Naive thymus-derived CD4-positive, alpha-beta T cell (primary cell): ENCODE measurements at places on chromosomes 2 and 18. TPM values are rescaled to one million over a fixed set of nuclear protein-coding genes. Genes with fewer than 3 reads are reported as not detected.

GRCh38 chr18:62339106-62339988 lies 14.2 kb downstream of the TNFRSF11A start:
- DNase-seq, result no peak
- H3K36me3 ChIP-seq, result no peaks in the 10 kb centered on the region
- no peaks in the 10 kb centered on the region for H3K27me3 ChIP-seq

The MATN3 gene
- polyA plus RNA-seq, result not detected

DNA sequence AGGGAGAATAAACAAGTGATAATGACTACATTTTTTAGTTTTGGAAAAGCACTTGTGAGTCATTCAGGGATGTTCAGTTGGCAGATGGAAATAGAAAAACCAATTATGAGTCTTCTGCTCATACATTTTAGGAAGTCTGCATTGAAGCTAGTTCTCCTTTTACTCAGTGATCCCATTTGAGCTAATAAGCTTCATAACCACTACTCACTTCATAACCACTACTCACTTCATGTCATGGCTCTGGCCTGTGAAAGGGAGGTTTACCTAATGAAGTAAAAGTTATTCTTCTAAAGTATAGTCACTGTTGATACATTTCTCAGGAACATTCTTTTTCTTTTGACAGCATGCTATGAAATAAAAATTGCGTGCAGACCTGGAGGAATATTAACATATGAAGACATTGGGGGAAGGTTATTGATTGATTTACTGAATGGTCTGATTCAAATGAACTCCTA lies 948.7 kb downstream of the TSN start:
- H3K27me3 ChIP-seq, result no peaks in the 10 kb centered on the region
- H3K4me3 ChIP-seq, result no peak overlapping the region
- H3K27ac ChIP-seq, result no peak overlapping the region
- DNase-seq, result no peak
- H3K36me3 ChIP-seq, result no peaks in the 10 kb centered on the region

DNA sequence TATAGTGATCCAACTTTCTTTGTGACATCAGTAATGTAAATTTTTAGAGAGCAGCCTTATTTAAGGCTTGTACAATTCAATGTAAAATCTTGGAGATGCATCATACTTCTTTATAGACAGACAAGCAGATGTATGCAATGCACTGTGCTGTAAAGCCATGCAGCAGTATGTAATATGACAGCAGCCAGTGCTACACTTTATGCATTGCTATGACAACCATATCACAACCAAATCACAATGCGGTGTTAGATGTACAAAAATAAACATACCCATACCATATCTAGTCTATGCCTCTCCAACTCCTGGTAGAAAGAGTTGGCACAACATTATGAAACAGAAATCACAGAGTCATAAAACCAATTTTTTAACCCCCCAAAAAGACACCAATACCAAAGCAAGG lies 110.3 kb upstream of the WDSUB1 start:
- no peaks in the 10 kb centered on the region for H3K4me1 ChIP-seq
- H3K4me3 ChIP-seq, result no peak overlapping the region
- H3K27me3 ChIP-seq, result no peaks in the 10 kb centered on the region
- no peaks in the 10 kb centered on the region for H3K36me3 ChIP-seq

DNA sequence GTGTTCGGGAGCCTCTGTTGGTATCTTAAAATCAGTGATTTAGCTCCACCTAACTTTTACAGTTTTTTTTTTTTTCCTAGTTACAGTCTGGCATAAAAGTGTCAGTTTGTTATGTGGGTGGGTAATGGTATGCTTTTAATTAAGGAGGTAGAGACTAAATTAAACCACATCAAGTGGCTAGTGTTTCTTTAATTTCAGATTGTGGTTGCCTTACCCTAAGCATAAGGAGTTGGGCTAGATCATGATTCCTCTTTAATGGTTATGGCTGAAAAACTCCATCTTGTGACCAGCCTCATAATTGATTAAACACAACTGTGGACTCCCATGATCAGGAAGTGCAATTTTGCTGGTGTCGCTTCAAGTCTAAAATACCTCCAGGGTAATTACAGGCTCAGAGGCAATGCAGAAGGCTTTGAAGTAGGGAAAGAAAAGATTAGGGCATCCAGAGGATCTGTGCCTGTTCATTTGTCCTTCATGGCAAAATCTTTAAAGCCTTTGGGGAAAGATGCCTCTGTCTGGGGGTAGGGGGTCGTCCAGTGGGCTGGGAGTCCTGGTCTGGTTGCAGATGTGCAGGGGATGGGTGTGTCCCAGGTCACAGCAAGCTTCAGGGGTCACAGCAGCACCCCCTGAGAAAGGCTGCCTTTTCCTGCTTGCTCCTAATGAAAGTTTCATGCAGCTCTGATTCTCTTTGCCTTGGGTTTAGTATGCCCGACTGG lies 579.2 kb downstream of the BCL11A start:
- no peaks in the 10 kb centered on the region for H3K4me1 ChIP-seq
- H3K27ac ChIP-seq, result no peak overlapping the region
- H3K36me3 ChIP-seq, result no peaks in the 10 kb centered on the region
- H3K27me3 ChIP-seq, result no peaks in the 10 kb centered on the region
- DNase-seq, result no peak

The IKZF2 gene
- polyA plus RNA-seq, result 1.9 TPM

DNA sequence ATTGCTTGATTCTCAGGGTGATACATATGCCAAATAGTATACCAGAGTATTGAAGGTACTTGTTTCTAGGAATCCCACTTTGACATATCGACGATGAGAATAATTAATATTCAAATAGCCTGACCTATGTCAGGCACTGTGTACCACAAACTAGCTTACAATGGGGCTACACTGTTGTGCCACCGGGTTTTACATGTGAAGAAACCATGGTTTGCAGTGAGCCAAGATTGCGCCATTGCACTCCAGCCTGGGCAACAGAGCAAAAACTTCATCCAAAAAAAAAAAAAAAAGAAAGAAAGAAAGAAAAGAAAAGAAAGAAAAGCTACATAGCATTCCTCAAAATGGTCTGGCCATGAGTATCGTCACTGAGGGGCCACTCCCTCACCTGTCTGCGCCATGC lies 25.5 kb downstream of the GYPC start:
- no peak for DNase-seq
- H3K36me3 ChIP-seq, result peaks cover 44% of the 10 kb centered on the region
- no peak overlapping the region for H3K4me3 ChIP-seq
- no peaks in the 10 kb centered on the region for H3K27me3 ChIP-seq
- peaks cover 9% of the 10 kb centered on the region for H3K4me1 ChIP-seq

GRCh38 chr2:148646231-148646559 lies 1.6 kb downstream of the EPC2 start:
- no peaks in the 10 kb centered on the region for H3K27me3 ChIP-seq
- peak overlapping the region; percentile 94 for H3K27ac ChIP-seq
- no peaks in the 10 kb centered on the region for H3K36me3 ChIP-seq

DNA sequence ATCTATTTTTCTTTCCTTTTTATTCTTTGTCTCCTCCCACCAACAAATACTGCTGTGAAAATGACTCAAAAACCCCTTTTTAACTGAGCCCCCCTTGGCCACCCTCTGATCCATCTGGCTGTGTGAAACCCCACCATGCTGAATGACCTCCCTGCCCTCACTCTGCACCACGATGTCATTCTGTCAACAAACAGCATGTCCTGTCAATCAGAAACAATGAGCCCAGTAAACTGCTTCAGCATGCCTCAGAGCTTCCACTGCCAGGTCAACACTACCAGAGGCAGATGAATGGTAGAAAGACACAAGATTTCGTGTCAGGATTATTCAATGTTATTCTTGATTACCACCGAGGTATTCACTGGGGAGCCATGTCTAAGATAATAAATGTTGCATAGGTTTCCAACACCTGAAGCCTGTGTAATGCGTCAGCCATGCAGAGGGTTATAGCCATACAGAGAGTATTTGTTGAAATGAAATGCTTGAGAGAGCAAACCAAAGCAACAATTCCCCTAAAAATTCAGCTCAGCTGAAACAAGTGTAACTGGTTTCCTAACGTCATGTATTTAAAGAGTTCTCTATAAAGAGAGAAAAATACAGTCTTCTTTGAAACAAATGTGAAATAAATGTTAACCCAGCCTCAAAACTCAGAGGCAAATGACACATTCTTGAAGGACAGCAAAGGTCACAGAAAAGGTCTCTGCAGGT lies 76.7 kb downstream of the LRP2 start:
- no peaks in the 10 kb centered on the region for H3K4me1 ChIP-seq
- no peak overlapping the region for H3K4me3 ChIP-seq
- no peak for DNase-seq
- H3K36me3 ChIP-seq, result no peaks in the 10 kb centered on the region

- H3K4me3 ChIP-seq, result no peak overlapping the region
- no peaks in the 10 kb centered on the region for H3K27me3 ChIP-seq
- no peak for DNase-seq
- H3K36me3 ChIP-seq, result no peaks in the 10 kb centered on the region
- H3K27ac ChIP-seq, result no peak overlapping the region
- H3K4me1 ChIP-seq, result no peaks in the 10 kb centered on the region
Measured at GRCh38 chr2:141611981-141612380, 518.8 kb downstream of the LRP1B start.

DNA sequence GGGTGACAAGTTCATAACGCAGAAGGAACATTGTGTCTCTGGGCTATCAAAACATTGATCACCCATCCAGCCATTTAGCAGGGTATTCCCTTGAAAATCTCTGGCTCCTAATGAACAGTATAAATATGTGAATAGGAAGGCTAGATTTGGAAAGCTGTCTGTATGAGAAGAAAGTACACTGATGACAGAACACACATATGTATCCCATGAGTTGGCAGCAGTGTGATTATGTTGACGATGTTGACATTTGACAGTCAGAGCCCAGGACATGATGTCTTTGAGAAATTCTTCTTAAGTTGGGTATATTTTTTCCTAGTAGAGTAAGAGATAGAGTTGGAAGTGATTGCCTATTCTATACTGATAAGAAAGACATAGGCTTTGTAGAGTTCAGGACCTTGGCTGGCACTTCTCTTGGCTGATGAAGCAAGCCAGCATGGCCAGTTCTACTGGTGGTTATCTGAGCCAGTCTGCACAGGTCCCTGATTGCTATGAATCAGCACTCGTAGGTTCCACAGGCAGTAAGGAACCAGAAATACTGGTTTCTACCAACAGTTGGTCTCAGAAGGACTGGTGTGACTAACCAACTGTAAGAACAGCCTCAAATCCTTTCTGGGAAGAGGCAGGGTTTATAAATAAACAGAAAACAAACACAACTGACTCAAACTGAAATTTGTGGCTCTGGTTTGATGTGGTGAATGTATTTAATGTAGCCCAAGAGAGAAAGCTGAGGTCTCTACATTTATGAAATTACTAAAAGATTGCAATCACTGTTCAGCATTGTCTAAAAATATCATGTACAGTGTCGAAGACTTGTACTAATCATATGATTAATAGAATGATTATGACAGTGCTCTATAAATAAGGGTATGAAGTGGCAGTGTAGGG lies 43.9 kb upstream of the RAPH1 start:
- H3K27ac ChIP-seq, result no peak overlapping the region
- peaks cover 2% of the 10 kb centered on the region for H3K4me1 ChIP-seq
- no peaks in the 10 kb centered on the region for H3K27me3 ChIP-seq
- no peaks in the 10 kb centered on the region for H3K36me3 ChIP-seq
- DNase-seq, result no peak

The RRM2 gene
- not detected for polyA plus RNA-seq

- H3K27me3 ChIP-seq, result peaks cover 19% of the 10 kb centered on the region
- H3K36me3 ChIP-seq, result no peaks in the 10 kb centered on the region
- peak overlapping the region; percentile 7 for H3K4me3 ChIP-seq
Measured at GRCh38 chr2:19357402-19358241, 801 bp downstream of the OSR1 start.

The AFF3 gene
- 21.0 TPM for polyA plus RNA-seq

DNA sequence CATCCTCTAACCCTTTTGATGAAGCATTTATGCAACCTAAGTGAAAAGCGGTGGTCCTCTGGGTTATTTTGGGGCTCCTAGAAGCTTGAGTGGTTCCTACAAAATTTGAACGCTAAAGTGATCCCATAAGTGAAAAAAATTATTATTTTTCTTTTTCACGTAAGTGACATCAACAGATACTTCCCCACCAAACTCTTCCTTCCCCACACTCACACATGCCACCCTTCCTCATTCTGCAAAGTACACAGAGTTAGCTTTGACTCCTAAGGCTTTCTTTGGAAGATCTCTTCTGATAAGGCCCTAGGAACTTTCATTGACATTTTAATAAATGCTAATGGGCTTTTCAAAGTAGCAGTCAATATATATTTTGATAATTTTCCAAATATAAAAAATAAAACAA lies 109.7 kb downstream of the DOCK10 start:
- H3K4me1 ChIP-seq, result peaks cover 70% of the 10 kb centered on the region
- no peak for DNase-seq
- no peak overlapping the region for H3K4me3 ChIP-seq

The KRTCAP3 gene
- polyA plus RNA-seq, result 0.39 TPM

The COL3A1 gene
- not detected for polyA plus RNA-seq

DNA sequence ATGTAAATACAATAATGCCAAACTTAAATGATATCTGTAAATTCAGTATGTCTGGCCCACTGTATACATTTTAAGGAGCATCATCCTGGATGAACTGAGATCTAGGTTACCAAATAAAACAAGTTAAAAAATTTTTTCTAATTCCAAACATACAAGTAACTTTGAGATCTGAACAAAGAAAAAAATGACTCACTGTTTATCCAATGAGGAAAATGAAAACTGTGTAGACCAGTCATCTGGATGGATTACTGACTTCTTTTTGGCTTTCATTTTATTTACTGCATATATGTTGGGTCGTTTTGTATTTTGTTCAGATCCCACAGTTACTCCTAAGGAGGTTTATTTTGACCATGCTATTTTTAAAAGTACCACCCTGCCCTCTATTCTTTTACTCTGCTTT lies 189.8 kb downstream of the RBM43 start:
- no peak for DNase-seq
- H3K4me3 ChIP-seq, result no peak overlapping the region
- no peak overlapping the region for H3K27ac ChIP-seq
- no peaks in the 10 kb centered on the region for H3K27me3 ChIP-seq
- no peaks in the 10 kb centered on the region for H3K36me3 ChIP-seq

The TMEM37 gene
- polyA plus RNA-seq, result 1.8 TPM

- no peaks in the 10 kb centered on the region for H3K4me1 ChIP-seq
- H3K27ac ChIP-seq, result no peak overlapping the region
- H3K36me3 ChIP-seq, result peaks cover 46% of the 10 kb centered on the region
- H3K27me3 ChIP-seq, result no peaks in the 10 kb centered on the region
- H3K4me3 ChIP-seq, result no peak overlapping the region
Measured at GRCh38 chr2:119683713-119684443, 4.9 kb downstream of the TMEM177 start.

The ANKRD23 gene
- 0.64 TPM for polyA plus RNA-seq

DNA sequence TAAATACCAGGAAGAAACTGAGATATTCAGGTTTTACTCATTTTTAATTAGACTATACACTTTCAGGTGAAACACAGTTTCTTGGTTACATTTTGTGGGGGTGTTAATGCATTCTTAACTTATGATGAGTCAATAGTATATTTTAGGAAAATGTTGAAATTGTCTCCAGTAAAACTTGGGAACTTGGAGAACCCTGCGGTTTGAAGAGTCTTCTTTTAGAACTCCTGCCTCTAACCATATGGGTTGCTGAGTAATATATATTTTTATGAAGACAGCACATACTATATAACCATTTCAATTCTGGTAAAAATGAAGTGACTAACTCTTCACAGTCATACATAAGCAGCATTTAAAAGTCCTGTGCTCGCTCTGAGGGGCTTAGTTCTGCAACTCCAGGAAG lies 308.2 kb upstream of the LRATD1 start:
- no peak overlapping the region for H3K4me3 ChIP-seq
- no peaks in the 10 kb centered on the region for H3K4me1 ChIP-seq
- no peak overlapping the region for H3K27ac ChIP-seq
- no peak for DNase-seq
- no peaks in the 10 kb centered on the region for H3K36me3 ChIP-seq

GRCh38 chr2:231545105-231545902 lies 15.1 kb upstream of the NMUR1 start:
- H3K27me3 ChIP-seq, result no peaks in the 10 kb centered on the region
- H3K4me3 ChIP-seq, result peak overlapping the region; percentile 35
- H3K36me3 ChIP-seq, result no peaks in the 10 kb centered on the region
- DNase-seq, result no peak
- no peak overlapping the region for H3K27ac ChIP-seq

The COLEC11 gene
- polyA plus RNA-seq, result not detected
